ENCODE measurements at places on chromosomes 16 and 17.

DNA sequence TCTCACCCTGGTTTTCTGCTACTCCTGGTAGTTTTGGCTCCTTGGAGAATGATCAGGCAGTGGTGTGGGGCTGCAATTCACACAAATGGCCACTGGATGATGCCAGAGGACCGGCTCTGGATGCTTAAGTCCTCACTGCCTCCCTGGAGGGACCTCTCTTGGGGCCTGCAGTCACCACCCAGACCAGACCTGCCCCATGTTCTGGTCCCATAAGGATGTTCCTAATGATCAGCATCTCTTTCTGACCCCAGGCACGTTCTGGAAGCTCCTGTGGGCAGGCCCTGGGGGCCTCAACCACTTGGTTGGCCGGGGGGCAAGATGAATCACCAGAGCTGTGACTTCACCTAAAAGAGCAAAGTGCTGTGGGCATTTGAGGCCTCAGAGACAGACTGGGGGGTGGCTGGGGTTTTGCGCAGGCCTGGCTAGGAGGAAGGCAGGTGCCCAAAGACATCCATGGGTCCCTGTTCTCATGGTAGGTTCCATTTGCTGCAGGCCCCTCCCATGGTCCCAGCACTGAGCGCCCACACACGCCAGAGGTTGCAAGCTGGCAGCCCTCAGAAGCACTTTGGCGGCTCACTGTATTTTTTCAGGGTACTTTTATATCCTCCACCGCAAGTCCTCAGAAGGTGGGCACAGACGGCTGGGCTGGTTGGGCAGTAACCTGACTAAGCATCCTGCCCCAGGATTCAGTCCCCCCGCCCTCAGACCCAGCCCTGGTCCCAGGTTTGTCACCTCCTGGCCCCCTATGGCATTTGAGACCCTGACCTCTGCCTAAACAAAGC, 53.2 kb downstream of the NT5M start:
- peak; percentile 84 for DNase-seq

DNA sequence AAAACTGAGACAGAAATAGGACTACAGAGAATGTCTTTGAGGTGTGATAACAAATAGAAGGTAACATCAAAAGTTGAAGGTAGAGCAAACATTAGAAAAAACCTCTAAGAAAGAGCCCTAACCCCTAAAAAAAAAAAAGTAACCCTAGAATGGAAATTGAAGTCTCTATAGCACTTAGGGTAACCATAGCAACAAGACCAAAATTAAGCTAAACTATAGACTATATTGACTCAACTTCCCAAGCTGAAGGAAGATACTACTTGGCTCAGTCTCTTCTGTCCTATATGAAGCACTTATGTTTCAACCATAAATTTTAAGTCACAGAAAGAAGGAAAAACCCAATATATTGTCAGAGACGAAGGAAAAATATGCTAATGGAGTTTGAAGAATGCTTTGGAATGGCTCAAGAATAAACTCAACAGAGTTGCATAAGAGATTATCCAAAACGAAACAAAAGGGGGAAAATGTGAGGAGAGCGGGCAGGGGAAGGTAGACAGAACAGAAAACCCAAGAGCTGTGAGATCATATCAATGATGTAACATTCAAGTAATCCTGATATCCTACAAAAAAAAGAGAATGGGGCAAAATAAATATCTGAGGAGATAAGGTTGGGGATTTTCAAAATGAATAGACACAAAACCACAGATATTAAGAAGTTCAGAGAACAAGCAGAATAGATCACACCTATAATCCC, 88.4 kb downstream of the USP32 start:
- DNase-seq, result no peak

DNA sequence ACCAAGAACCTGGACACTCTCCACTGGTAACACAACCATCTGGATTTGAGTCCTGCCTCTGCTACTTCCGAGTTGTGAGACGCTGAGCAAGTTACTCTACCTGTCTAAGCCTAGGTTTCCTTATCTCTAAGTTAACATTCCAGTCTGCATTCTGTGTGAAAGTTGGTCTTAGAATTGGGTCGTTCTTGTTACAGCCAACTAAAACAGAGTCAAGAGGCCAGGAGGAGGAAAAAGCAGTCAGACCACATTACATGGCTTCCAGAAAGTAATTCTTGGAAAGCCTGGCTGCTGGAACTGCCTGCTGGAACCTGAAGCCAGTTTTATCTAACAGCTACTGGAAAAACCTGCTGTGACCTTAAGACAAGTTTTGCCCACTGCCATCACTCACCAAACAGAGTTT, 38.4 kb upstream of the XYLT1 start:
- DNase-seq, result no peak

DNA sequence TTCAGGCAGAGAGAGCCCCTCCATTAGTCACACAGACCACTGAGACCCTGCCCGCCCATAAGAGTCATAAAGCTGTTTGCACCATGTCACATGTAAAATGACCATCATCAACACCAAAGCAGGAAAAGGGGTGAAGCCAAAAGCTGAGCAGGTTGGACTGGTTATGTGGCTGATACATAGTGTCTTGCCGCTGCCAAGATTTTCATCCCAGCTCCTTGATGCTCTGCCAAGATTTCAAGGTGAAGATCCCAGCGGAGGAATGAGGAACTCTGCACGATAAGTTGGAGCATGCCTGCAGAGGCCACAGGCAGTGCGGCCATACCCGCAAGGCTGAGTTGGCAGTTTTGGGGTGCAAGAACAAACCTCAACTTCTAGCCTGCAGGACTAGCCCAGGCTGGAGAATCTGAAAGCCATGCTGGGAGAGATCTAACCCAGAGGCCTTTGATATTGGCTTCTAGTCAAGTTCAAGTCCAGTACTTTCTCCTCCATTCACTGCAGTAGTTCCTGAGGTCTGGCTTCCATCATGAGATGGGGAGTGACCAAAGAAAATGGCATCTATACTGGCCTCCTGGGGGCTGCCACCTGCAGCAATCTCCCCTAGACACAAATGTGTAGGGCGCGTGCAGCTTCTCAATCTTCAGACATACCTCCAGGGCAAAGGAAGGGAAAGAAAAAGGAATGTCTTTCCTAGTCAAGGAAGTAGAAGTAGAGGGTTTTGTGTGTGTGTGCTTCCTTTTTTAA, 79.7 kb upstream of the NOL11 start:
- no peak for DNase-seq

- DNase-seq, result no peak
Measured at GRCh38 chr16:86374603-86375130, 135.7 kb upstream of the FOXF1 start.

DNA sequence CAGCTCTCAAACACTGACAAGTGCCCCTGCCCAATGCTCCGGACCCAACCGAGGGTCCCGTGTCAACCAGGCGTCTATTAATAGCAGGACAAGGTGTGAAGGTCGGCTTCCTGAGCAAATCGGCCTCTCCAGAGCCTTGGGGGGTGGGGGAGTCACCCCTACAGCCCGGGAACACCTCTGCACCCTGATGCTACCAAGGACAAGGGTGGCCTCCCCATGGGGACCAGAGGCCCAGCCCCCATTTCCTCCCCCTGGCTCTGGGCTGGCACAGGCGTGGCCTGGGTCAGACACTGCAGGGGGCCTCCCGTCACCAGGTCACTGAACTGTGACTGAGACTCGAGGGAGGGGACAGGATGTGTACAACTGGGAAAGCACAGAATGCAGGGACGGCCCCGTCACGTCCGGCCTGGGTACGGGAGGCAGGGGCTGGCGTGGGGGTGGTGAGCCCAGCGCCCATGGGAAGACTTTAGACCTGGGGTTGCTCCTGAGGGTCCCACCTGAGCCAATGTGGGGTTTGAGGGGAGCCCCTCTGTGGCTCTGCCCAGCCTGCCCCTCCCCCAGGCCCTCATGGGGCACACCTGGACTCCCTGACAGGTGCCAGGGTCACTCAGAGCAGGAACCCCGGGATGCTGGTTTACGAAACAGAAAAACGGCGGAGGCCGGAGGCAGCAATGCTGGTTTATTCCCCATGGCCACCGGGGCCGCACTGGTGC, 579 bp upstream of the CYBA start:
- DNase-seq, result no peak

DNA sequence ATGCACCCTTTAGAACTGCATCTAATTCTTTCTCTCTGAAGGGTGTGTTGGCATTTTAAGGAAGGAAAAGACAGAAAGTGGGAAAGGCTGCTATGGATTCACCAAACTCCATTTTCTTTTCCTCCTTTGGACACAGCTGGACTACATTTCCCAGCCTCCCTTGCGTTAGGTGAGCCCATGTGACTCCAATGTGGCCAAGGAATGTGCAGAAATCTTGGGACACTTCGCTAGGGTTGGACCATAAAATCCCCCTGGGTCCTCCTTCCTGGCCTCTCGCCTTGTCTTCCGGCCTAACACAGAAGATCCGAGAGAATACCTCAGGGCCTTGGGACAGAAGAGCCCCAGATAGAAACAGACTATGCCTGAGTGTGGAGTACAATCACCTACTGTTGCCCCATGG, 56.3 kb downstream of the ABCC12 start:
- no peak for DNase-seq

DNA sequence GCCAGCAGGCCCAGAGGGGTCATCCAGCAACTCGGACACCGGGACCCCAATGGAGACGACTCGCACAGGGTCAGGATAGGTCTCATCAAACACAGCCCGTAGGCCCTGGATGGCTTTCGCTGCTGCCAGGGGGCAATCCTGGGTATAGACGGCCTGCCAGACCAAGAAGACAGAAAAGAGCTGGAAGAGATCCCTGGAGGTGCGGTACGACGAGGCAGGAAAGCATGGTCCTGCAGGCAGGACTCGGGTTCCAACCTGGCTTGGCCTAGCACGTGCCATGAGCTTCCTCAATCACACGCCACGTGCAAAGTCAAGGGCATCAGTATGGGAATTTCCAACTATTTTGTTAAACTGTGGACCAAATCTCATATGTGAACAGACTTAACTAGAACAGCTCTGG, 6.3 kb upstream of the EXOSC6 start:
- DNase-seq, result no peak

Measured in globus pallidus (tissue), 1 donor.